Left lung (tissue), 14 donors: ENCODE measurements at places on chromosomes 5 and 9. TPM values are rescaled to one million over a fixed set of nuclear protein-coding genes. Genes with fewer than 3 reads are reported as not detected.
A peak's percentile ranks its signal among the peaks of the same experiment; 100 is the strongest.

DNA sequence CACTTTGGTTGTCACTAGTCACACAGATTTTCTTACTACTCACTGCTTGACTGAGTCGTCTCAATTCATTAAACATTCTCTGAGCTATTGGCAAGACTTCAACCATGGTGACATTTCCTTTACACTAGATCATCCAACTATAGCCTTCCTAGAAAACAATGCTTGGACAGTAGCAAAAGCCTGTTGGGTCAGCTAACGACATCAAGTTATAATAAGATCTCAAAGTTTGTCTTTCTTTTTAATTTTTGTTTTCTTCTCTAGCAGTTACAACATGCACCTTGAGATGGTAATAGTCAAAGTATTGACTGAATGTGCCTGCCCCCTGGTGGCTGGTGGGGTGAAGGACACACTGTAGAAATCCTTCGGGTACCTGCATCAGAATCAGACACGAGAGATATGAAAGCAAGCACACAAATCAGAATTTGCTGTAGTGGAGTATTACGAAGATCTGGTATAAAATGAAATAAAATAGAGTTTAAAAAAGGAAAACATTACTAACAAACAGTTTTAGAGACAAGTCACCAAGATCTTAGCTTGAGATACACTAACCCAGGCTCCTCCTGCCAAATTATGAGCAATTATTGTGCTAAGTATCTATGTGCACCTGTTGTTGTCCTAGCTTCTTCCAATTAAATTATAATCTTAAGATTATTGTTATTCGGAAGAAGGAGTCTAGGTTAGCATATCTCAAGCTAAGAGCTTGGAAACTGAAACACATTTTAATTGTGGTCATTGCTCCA lies 81.2 kb downstream of the ARL15 start:
- peak; percentile 57 for DNase-seq
- no peak overlapping the region for H3K27ac ChIP-seq
- no peaks in the 10 kb centered on the region for H3K36me3 ChIP-seq
- H3K27me3 ChIP-seq = no peaks in the 10 kb centered on the region
- H3K4me3 ChIP-seq = no peak overlapping the region

GRCh38 chr5:159864885-159865691 lies 51.2 kb upstream of the ADRA1B start:
- peaks cover 16% of the 10 kb centered on the region for H3K27me3 ChIP-seq
- H3K36me3 ChIP-seq = no peaks in the 10 kb centered on the region
- H3K4me3 ChIP-seq = no peak overlapping the region
- H3K4me1 ChIP-seq = no peaks in the 10 kb centered on the region
- no peak overlapping the region for H3K27ac ChIP-seq
- peak; percentile 27 for DNase-seq

DNA sequence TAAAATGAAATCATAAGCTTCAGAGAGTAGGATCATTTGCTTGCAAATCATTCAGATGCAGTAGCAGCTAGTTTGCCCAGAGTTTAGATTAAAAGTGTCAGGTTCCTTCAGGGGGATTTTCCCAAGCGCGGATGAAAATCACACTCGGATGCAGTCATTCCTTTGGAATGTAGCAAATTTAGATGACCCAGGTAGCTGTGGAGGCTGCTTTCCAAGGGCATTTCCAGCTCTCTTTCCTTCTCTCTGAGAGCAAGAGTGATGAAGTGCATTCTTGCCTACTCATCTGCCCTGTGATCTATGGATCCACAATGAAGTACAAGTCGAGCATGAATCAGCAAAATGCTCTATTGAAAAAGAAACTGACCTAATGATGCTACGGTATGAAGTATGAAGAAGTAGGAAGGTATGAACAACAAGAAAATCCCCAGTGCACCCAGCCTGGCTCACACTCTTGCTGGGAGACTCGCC lies 200.2 kb downstream of the PLK2 start:
- no peak overlapping the region for H3K4me3 ChIP-seq
- no peaks in the 10 kb centered on the region for H3K36me3 ChIP-seq
- DNase-seq = no peak
- no peak overlapping the region for H3K27ac ChIP-seq
- no peaks in the 10 kb centered on the region for H3K27me3 ChIP-seq

Gene PCDHGC3
- polyA plus RNA-seq = 120 TPM

DNA sequence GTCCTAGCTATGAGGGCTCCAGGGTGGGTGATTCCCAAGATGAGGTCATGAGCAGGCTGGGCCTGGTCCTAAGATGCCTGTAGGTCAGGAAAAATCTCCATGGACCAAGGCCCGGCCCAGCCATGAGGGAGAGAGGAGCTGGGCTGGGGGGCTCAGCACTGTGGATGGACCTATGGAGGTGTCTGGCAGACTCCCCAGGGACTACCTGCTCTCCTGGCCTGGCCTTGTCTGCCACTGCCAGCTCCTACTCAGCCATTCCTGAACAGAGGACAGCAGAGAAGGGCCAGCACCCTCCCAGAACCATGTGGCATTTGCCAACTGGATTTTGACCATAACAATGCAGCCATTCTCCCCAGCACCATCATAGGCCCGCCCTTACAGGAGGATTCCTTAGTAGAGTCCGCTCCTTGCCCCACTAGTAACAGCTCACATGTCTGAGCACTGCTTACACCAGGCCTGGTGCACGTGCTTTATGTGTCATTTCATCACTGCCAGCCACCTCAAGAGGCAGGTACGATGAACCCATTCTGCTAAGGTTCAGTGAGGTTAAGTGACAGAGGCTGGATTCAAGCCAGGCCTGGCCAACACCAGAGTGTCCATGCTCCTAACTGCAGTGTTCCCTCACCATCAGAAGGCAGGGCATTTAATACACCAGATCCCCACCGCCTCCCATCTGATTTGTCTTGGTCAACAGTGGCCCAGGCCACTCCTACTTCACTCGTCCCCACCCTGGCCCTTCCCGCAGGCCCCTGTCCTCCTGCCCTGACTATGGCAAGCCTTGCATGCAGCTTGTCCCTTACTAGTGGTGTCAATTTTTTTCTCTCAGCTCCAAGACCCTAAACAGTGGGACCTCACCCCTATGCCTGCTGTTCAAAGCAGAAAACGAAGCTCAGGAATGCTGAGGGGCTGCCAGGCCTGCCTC lies 669 bp downstream of the IL13 start:
- DNase-seq = no peak
- H3K4me3 ChIP-seq = no peak overlapping the region
- no peak overlapping the region for H3K27ac ChIP-seq
- H3K4me1 ChIP-seq = peaks cover 4% of the 10 kb centered on the region
- no peaks in the 10 kb centered on the region for H3K36me3 ChIP-seq

Gene CDKN2A
- 0.30 TPM for polyA plus RNA-seq

Gene IL5
- 0.36 TPM for polyA plus RNA-seq

DNA sequence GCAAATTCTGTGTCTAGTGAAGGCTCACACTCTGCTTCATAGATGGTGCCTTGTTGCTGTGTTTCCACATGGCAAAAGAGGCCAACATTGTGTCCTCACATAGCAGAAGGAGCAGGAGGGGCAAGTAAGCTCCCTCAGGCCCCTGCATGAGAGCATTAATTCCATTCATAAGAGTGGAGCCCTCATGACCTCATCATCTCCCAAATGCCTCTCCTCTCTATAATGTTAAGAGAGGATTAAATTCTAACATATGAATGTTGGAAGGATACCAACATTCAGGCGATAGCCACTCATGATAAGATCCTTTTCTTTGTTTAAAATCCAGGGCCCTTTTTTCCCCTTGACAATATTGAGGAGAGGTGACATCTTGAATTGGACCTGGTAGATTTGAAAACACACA lies 35.2 kb upstream of the PAM start:
- H3K27me3 ChIP-seq = no peaks in the 10 kb centered on the region
- H3K27ac ChIP-seq = no peak overlapping the region
- H3K4me1 ChIP-seq = no peaks in the 10 kb centered on the region
- H3K36me3 ChIP-seq = no peaks in the 10 kb centered on the region
- no peak for DNase-seq
- no peak overlapping the region for H3K4me3 ChIP-seq

GRCh38 chr5:118598311-118598710 lies 390.0 kb downstream of the DTWD2 start:
- no peaks in the 10 kb centered on the region for H3K36me3 ChIP-seq
- DNase-seq = no peak
- H3K27me3 ChIP-seq = no peaks in the 10 kb centered on the region
- no peaks in the 10 kb centered on the region for H3K4me1 ChIP-seq

Gene DMRT3
- not detected for polyA plus RNA-seq

- peak; percentile 59 for DNase-seq
- H3K4me1 ChIP-seq = peaks cover 33% of the 10 kb centered on the region
- H3K27ac ChIP-seq = peak overlapping the region; percentile 75
- H3K4me3 ChIP-seq = no peak overlapping the region
Observed at GRCh38 chr9:94921092-94921471, 194.6 kb downstream of the AOPEP start.

Gene SPATA31C1
- polyA plus RNA-seq = not detected

Gene OMD
- polyA plus RNA-seq = 0.47 TPM

- no peaks in the 10 kb centered on the region for H3K27me3 ChIP-seq
- H3K27ac ChIP-seq = no peak overlapping the region
- H3K4me3 ChIP-seq = no peak overlapping the region
- H3K4me1 ChIP-seq = peaks cover 26% of the 10 kb centered on the region
- DNase-seq = no peak
Observed at GRCh38 chr5:135245521-135246499, 153.2 kb downstream of the MACROH2A1 start.

GRCh38 chr5:19928562-19929421 lies 59.2 kb downstream of the CDH18 start:
- H3K36me3 ChIP-seq = no peaks in the 10 kb centered on the region
- H3K4me3 ChIP-seq = no peak overlapping the region

- H3K4me3 ChIP-seq = no peak overlapping the region
- DNase-seq = no peak
- H3K27me3 ChIP-seq = no peaks in the 10 kb centered on the region
- H3K36me3 ChIP-seq = no peaks in the 10 kb centered on the region
- no peak overlapping the region for H3K27ac ChIP-seq
- H3K4me1 ChIP-seq = no peaks in the 10 kb centered on the region
Observed at GRCh38 chr5:33043343-33043997, 332.3 kb downstream of the NPR3 start.

GRCh38 chr5:107058235-107058634 lies 612.5 kb downstream of the EFNA5 start:
- no peak overlapping the region for H3K27ac ChIP-seq
- H3K4me3 ChIP-seq = no peak overlapping the region
- no peaks in the 10 kb centered on the region for H3K4me1 ChIP-seq
- no peak for DNase-seq

GRCh38 chr5:94347130-94347529 lies 271.3 kb downstream of the KIAA0825 start:
- H3K27me3 ChIP-seq = no peaks in the 10 kb centered on the region
- no peak overlapping the region for H3K27ac ChIP-seq
- no peak for DNase-seq
- no peaks in the 10 kb centered on the region for H3K4me1 ChIP-seq

- no peaks in the 10 kb centered on the region for H3K27me3 ChIP-seq
- H3K4me1 ChIP-seq = no peaks in the 10 kb centered on the region
- no peak overlapping the region for H3K27ac ChIP-seq
- DNase-seq = no peak
- no peaks in the 10 kb centered on the region for H3K36me3 ChIP-seq
Observed at GRCh38 chr5:180113660-180114303, 42.2 kb upstream of the RNF130 start.

Gene TMEM171
- polyA plus RNA-seq = not detected

GRCh38 chr9:108184941-108185340 lies 670.8 kb downstream of the ACTL7B start:
- H3K4me3 ChIP-seq = no peak overlapping the region
- no peak for DNase-seq
- H3K4me1 ChIP-seq = no peaks in the 10 kb centered on the region

- H3K4me1 ChIP-seq = no peaks in the 10 kb centered on the region
- H3K27me3 ChIP-seq = no peaks in the 10 kb centered on the region
- DNase-seq = no peak
- peak overlapping the region; percentile 87 for H3K27ac ChIP-seq
- H3K4me3 ChIP-seq = no peak overlapping the region
Observed at GRCh38 chr9:83472221-83472665, 66.0 kb downstream of the FRMD3 start.

DNA sequence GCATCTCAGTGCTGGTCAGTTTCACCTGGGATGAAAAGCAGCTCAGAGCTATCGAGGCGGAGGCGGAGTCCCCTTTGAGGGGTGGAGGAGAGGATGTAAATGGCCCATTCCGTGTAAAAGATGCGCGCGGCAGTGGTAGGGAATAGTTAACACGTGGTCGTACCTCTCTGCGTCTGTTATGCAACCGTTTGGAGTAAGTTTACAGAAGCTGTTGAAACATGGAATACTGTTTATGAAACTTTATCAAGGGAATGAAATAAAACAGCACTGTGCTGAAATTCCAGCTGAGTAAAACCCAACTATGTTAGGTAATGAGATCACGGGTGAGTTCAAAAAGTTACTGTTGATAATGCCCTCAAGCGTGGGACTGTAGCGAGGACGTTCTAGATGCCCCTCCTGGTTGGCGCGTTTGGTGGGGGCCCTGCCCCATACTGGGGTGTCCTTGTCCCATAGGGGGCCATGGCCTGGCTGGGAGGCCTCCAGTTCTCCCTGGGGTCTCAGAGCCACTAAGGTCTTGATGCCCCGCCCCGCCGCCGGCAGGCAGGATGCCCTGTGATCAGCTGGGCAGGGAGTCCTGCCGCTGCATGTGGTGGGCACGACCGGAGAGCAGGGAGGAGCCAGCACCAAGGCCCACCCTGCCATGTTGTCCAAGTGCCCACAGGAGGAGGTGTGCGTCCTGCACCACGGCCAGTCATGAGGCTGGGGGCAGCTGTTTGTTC lies 90.9 kb downstream of the COL5A1 start:
- H3K27me3 ChIP-seq = no peaks in the 10 kb centered on the region
- H3K27ac ChIP-seq = no peak overlapping the region

GRCh38 chr5:95863383-95863757 lies 40.8 kb upstream of the GLRX start:
- H3K36me3 ChIP-seq = no peaks in the 10 kb centered on the region
- H3K27ac ChIP-seq = peak overlapping the region; percentile 68
- no peak overlapping the region for H3K4me3 ChIP-seq
- H3K4me1 ChIP-seq = peaks cover 81% of the 10 kb centered on the region
- H3K27me3 ChIP-seq = no peaks in the 10 kb centered on the region

DNA sequence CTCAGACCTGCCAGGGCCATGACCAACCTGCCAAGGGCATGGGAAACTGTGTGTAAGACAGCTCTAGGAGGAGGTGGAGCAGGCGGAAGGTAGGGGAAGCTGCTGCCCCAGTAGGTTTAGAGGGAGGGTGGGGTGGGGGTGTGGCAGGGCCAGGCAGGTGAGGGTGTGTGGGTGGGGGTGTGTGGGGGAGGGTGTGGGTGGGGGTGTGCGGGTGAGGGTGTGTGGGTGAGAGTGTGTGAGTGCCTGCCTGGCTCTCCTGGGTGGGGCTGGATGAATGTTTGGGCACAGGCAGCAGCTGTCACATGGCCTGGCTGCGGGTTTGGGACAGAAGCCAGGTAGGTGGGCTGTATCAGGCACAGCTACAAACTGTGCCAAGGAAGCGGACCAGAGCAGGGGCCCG lies 8.8 kb upstream of the N4BP3 start:
- no peak for DNase-seq
- H3K27me3 ChIP-seq = no peaks in the 10 kb centered on the region
- H3K36me3 ChIP-seq = no peaks in the 10 kb centered on the region
- H3K4me1 ChIP-seq = peaks cover 13% of the 10 kb centered on the region
- H3K27ac ChIP-seq = no peak overlapping the region
- H3K4me3 ChIP-seq = no peak overlapping the region

Gene APC
- polyA plus RNA-seq = 41.9 TPM

Gene COL23A1
- 8.1 TPM for polyA plus RNA-seq

Gene GCNT4
- polyA plus RNA-seq = 1.2 TPM
